ENCODE measurements at places on chromosomes 1 and 21.

GRCh38 chr1:50724626-50725286 lies 235.3 kb downstream of the FAF1 start:
- DNase-seq = peak; percentile 30

GRCh38 chr1:201881617-201882016 lies 7.1 kb upstream of the SHISA4 start:
- no peak for DNase-seq

- DNase-seq = no peak
Measured at GRCh38 chr1:93415296-93415695, 32.6 kb upstream of the FNBP1L start.

GRCh38 chr1:214126697-214127146 lies 138.9 kb downstream of the PROX1 start:
- DNase-seq = no peak

DNA sequence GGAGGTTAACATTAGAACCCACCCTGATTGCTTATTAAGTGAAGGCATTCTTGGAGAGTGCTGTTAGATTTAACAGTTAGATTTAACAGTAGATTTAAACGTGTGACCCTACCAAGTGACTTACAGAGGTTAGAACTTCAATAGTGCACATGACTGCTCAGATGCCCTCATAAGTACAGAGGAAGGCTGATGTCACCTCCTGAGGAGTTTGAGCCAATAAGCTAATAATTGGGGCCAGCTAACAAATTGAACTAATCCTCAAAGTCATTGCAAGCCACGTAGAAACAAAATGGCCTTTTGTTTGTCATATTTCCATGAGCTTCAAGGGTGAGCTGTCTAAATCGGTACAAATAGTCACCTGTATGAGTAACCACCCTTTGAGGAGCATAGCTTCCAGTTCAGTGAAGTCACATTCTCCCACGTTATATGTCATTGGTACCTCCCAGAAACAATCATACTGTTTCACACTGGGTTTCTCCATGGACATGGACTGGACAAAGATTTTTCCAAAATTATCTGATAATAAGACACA lies 11.7 kb downstream of the AVPR1B start:
- DNase-seq = no peak

DNA sequence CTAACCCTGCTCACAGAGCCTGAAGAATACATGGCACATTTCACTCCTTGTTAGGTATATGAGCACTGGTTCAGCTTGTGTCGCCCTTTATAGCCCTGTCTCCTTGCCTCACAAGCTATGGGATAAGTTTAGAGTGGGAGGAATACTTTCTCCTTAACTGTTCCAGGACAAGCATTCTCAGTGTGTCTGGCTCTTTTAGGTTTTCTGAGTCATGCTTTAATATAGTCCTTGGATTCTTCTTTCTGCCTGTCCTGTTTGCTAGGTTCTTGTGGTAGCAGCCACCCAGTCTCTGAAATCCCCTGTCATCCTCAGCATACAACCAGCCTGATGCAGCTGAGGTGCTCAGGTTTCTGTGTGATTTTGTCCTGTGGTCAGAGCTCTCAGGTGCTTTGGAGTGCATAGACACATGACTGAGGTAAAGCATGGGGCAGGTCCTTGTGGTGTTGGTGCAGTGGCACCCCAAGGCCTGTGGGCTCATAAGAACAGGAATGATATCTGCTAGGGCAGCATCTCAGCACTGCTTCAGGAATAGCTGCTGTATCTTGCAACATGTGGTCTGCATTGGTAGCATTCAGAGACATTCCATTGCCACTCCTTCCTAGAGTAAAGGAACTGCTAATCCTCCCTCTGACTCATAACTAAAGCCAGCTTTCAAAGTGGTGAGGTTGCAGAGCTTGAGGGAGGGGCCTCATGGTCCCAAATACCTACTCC lies 14.2 kb upstream of the CASQ2 start:
- DNase-seq = peak; percentile 98

DNA sequence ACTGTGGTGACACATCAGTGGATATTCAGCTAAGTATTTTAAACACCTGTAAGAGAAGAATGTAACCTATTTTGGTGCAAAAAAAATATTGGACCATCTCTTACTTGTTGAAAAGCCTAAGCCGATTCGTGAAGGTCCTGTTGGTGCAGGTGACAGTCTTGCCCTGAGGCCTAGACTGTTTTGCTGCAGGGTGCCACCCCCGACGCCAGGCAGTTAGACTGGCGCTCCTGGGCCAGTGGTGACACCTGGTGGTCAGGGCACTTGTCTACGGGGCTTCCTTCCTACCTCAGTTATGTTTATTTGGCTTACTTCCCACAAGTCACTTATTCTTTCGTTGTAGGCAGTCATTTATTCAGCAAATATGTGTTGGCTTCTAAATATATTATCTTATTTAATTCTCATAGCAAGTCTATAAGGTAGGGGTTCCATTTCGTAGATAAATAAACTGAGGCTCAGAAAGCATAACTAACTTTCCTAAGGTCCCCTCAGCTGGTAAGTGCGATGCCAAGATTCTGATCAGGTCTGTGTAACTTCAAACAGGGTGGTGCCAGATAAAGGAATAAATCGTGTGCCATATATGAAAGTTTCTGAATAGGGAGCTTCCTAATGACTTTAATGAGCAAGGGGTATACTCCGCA lies 1.9 kb downstream of the EEIG2 start:
- DNase-seq = no peak

DNA sequence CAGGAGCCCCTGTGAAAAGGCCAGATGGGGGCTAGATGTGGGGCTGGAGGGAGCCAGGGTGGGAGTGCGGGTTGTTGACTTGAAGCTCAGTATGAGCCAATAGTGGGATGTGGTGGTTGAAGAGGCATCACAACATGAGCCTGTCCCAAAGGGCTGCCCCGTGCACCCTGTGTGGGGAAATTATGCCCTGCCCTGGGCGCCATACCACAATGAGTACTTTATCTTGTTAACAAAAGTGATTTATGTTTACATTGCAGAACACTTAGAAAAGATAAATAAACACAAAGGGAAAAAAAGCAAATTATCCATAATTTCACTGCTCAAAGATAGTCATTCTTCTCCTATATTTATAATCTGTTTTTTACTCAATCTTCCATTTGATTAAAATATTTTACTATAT lies 1.6 kb upstream of the NFASC start:
- DNase-seq = no peak

- DNase-seq = no peak
Measured at GRCh38 chr1:3956527-3957170, 56.6 kb upstream of the C1orf174 start.

GRCh38 chr1:23578311-23578996 lies 19.2 kb upstream of the ID3 start:
- peak; percentile 71 for DNase-seq

DNA sequence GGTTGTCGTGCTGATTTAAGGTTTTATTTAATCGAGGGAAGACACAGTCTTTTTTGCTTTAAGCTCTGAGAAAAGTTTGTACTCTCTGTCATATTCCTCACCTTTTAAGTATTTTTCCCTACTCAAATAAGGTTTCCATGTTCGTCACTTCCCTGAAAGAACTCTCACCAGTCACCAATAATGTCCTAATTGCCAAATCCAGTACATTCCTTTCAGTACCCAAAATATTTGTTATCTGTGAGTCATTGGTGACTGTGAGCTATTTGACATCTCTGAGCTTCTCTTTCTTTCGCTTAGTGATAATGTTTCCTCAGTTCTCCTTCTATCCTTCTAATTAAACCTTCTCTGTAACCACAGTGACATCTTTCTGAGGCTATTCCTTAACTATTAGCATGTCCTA lies 874.2 kb upstream of the ADGRL2 start:
- peak; percentile 5 for DNase-seq

DNA sequence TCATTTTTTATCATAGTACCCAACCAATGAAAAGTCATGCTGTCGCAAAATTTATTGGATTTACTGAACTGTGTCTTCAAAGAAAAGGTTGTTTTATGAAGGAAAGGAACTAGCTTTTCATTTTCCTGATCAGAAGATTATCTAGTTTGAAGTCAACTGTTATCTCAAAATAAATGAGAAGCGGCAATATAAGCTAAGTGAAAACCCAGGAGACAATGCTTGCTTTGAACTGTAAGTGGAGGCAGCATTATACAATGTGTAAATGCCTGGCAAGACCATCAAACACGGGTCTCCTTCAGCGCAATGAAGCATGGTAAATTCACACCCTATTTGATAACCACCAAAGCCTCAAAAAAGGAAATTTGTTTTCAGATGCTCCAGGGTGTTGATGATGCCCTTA lies 134.4 kb upstream of the PTBP2 start:
- DNase-seq = no peak

DNA sequence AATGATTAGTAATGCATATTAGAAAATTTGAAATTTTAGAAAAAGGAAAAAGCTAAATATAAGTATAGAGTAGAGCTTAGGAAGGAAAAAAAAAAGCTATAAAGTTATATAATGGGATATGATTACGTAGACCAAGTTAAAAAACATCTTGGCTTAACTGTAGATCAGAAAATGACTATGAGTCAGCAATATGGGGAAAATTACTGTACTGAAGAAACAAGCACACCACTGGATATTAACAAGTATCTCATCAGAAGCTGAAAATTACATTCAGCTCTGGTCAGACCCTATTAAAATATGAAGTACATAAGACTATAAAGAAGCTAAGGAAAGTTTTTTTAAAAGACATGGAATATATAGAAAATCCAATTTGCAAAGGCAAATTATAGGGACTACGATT lies 19.5 kb downstream of the DNAJC8 start:
- DNase-seq = peak; percentile 29

DNA sequence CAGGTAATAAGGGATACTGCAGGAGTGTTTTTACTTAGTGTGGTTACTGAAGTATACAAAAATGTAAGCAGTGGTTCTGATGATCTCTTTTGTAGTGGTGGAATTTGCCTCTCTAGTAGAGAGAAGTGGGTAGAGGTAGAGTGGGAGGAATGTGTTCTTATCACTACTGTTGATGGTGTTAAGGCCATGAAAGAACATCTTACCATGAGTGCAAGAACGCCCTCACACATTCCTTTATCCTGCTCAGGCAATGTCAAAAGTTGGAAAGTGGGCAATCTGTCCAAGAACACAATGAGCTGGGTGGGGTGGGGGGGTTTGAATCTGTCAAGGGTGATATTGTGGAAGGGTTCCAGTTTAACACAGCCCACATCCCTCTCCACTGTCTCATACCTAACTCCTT lies 78.6 kb downstream of the TTLL7 start:
- DNase-seq = no peak

- DNase-seq = peak; percentile 14
Measured at GRCh38 chr1:35532497-35533223, 24.5 kb downstream of the KIAA0319L start.

DNA sequence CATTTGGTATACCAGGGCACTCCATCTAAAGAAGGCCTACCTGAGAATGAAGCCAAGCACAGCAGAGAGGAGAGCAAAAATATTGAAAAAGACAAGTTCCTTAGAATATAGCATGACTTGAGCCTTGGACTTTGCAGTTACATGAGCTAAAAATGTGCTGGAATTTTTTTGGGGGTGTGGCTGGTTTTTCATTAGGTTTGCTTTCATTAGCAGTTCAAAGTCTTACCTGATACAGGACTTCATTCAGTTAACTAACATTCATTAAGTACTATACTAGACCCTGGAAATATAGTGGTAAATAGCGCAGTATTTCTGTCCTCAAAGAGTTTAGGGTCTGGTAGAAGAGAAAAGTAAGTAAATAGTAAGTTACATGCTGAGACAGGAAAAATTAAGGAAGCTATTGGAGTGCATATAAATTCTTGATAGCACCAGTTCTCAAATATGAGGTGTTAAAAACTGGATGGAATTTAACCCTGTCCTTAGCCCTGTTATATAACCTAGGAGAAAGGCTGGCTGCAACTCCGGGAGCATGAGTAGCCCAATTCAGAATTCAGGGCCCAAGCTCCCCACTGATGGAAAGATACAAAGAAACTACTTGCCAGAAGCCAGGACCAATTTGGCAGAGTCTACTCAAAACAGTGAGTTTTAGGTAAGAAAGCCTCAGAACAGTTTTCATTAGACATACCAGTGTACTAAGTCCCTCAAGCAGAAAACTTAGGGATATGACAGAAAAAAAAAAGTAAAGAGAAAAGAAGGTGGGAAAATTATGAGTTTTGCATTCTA lies 3.1 kb upstream of the DOCK7 start:
- DNase-seq = no peak

DNA sequence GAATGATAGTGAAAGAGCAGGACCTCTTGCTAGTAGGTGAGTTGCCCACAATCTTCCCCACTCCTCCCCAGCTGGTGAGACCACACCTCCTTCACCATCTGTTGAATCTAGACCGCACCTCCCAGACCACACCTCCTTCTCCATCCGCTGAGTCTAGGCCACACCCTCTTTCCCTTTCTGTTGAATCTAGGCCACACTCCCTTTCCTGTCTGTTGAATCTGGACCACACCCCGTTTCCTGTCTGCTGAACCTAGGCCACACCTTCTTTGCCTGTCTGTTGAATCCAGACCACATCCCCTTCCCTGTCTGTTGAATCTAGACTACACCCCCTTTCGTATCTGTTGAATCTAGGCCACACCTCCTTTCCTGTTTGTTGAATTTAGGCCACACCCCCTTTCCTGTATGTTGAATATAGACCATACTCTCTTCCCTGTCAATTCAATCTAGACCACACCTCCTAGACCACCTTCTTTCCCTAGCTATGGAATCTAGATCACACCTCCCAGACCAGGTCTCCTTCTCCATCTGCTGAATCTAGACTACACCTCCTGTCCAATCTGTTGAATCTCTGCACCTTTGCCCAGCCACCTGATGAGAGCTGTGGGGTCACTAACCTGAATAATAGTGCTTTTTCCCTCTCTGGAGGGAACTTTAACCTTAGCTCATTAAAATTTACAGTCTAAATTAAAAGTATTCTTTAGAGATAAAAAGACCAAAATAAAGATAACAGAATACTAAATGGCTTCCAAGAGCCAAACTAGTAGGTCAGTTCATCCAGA lies 116.3 kb downstream of the DAB1 start:
- DNase-seq = no peak
